NCI-H460 (cell line): ENCODE measurements at places on chromosomes 5 and 9. TPM values are rescaled to one million over a fixed set of nuclear protein-coding genes. Genes with fewer than 3 reads are reported as not detected.

SLC6A18 gene
- not detected in 2 replicates for total RNA-seq

GPSM1 gene
- 17.3 and 19.8 TPM in 2 replicates for total RNA-seq

ZNF169 gene
- total RNA-seq: 7.0 and 8.3 TPM in 2 replicates

FAM219A gene
- total RNA-seq: 7.7 and 9.3 TPM in 2 replicates

ICE1 gene
- 25.2 and 31.2 TPM in 2 replicates for total RNA-seq

DDX4 gene
- 0.14 TPM in 1 of 2 replicates, not detected in the other for total RNA-seq

TAF1L gene
- total RNA-seq: not detected in 2 replicates

- no peak for DNase-seq
These were observed 5.5 kb upstream of the AK3 start for GRCh38 chr9:4746278-4747030.

GRCh38 chr5:37694867-37695266 lies 145.0 kb downstream of the GDNF start:
- DNase-seq: no peak

- DNase-seq: no peak
These were observed 23.3 kb upstream of the COL5A1 start for GRCh38 chr9:134618163-134618832.

GRCh38 chr9:122131401-122132001 lies 28.1 kb downstream of the NDUFA8 start:
- no peak for DNase-seq

- no peak for DNase-seq
These were observed 245.8 kb downstream of the SPATA31D1 start for GRCh38 chr9:82234160-82234943.

- DNase-seq: no peak
These were observed 319.2 kb upstream of the PANK3 start for GRCh38 chr5:168898247-168898911.

- peak; percentile 37 for DNase-seq
These were observed 45.9 kb upstream of the KCNMB1 start for GRCh38 chr5:170434966-170435605.

DNA sequence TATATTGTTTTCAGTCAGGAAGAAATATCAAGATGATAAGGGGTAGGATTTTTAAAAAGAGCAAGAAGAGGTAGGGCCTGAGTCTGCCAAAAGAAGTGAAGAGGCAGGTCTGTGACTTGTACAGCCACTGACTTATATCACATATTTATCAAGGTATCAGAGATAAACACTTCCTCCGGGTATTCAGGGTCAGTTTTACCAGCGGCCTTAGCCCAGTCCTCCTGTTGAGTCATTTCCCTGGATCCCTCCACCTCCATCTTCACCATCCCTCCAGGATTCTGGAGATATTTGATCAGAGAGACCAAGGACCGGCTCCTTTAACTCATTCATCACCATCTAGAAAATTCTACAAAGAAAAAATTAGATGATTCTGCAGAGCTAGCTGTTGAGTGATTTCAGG lies 375.7 kb upstream of the TUSC1 start:
- no peak for DNase-seq

- no peak for DNase-seq
These were observed 69.4 kb downstream of the LMNB1 start for GRCh38 chr5:126846344-126846743.

GRCh38 chr9:75414371-75415160 lies 326.3 kb downstream of the OSTF1 start:
- DNase-seq: no peak

- no peak for DNase-seq
These were observed 49.5 kb downstream of the RXRA start for GRCh38 chr9:134375430-134376385.

- DNase-seq: no peak
These were observed 298.3 kb upstream of the TNC start for GRCh38 chr9:115416299-115416698.
